ENCODE measurements at places on chromosomes 16 and 17.

DNA sequence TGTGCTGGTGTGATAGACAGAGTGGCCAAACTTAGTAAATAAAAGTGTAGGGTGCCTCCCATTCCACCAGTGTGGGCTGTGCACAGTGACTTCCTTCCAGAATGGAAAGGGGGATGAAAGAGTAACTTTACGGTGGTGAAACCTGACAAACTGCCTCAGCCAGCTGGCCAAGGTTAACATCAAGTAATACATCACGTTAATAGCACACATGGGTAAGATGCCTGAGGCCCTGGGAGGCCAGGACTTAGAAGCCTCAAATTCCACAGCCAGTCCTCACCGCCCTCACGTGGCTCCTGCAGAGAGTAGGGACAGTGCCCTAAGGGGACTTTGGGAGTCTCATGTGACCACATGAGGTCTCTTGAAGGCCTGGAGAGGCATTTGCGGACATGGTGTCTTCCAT is 14.1 kb downstream of the RMI2 start:
- no peak for DNase-seq

- no peak for DNase-seq
Measured at GRCh38 chr16:76976756-76977155, 214.2 kb upstream of the MON1B start.

DNA sequence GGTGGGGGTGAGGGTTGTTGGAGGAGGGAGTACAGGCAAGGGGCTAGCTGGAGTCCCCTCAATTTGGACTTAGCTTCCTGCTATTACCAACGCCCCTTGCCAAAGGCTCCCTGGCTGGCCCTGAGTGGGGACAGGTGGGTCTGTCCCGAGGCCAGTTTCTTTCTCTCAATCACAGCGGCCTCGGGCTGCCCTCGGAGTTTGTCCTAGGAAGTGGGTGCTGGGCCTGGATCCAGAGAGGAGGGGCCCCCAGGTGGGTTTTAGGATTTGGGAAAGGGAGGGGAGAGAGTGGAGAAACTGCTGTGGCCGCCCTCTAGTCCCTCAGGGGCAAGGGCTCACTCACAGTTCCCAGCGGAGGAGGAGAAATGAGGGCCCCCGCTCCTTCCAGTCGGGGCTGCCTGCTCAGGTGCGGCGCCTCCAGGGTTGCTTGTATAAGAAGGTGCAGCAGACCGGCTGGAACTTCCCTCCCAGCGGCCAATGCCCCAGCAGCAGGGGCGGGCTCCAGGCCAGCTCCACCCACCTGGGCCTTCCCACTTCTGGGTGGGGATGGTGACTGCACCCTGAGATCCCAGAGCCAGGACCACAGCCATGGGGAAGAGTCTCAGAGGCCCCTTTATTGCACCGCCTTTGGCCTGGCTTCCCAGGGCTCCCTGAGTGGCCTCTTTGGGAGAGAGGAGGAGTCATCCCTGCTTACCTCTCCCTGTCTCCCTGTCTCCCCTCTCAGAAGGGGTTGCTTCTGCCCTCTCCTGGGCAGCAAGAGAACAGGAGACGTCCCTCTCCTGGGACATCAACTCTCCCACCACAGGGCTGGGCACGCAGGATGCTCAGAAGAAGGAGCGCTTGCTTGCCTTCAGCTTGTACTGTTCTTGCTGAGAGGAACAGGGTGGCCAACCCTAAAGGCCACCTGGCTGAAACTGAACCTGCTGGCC is 112.0 kb upstream of the SMURF2 start:
- peak; percentile 60 for DNase-seq

GRCh38 chr17:45335721-45336120 is 18.9 kb upstream of the MAP3K14 start:
- DNase-seq: no peak

- DNase-seq: no peak
Measured at GRCh38 chr16:13791095-13791494, 128.9 kb upstream of the ERCC4 start.

GRCh38 chr17:65277576-65277975 is 140.4 kb downstream of the RGS9 start:
- DNase-seq: no peak

- DNase-seq: no peak
Measured at GRCh38 chr17:82399601-82400101, 18.5 kb upstream of the HEXD start.

- DNase-seq: no peak
Measured at GRCh38 chr16:77271532-77272426, 72.6 kb downstream of the SYCE1L start.

GRCh38 chr17:14298221-14298946 is 2.5 kb upstream of the HS3ST3B1 start:
- DNase-seq: no peak

DNA sequence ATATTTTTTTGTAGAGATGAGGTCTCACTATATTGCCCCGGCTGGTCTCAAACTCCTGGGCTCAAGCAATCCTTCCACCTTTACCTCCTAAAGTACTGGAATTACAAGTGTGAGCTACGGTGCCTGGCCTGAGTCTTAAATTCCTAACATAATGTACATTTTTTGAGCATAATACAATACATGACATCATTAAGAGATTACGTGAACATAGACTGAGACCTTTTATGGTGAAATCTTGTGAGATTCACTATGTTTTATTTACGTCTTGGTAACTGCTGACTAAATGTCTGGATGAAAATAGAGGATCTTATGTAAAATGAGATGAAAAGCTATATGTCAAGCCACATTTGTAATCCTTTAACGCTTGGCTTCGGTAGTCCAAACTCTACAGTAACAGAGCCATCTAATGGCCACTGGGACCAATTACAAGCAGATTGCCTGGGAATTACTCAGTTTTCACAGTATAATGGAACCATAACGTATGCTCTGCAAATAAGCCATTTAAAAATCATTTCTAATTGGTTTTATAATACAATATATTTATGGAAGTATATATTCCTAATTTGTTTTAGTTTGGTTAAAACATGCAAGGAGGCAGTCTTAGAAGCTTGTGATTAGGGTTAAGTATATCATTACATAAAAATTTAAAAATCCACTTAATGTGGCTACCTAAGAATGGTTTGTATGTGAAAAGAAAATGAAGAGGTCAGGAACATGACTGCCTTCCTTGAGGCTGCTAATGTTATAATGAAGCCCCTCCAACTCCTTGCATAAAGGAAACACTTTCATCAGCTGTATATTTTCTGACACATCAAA is 8.1 kb upstream of the EFCAB13 start:
- peak; percentile 72 for DNase-seq

- no peak for DNase-seq
Measured at GRCh38 chr17:50080827-50081226, 14.3 kb upstream of the PDK2 start.

GRCh38 chr17:81833921-81834830 is 674 bp downstream of the PPP1R27 start:
- no peak for DNase-seq

DNA sequence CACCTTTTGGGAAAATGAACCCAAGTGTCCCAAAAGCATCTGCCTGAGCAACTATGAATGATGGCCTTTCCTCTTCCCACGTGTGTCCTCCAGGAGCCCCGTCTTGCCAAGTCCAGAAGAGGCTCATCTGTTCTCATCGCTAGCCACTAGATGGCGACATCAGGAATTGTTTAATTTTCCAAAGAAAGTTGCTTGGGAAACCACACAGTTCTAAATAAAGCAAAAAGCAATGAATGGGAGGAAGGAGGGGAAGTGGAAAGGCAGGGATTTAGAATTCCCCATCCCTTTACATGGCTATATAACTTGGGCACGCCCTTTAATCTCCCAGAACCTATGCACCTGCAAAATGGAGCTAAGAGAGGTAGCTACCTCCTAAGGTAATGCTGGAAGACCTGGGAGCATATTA is 9.0 kb upstream of the CDH5 start:
- DNase-seq: peak; percentile 62

GRCh38 chr17:8822401-8823035 is 23.4 kb upstream of the MFSD6L start:
- no peak for DNase-seq

- DNase-seq: no peak
Measured at GRCh38 chr17:38875477-38876075, 5.7 kb downstream of the LASP1 start.

- DNase-seq: no peak
Measured at GRCh38 chr16:9850817-9851216, 331.4 kb downstream of the GRIN2A start.

- DNase-seq: peak; percentile 81
Measured at GRCh38 chr17:48011405-48012150, 26.0 kb downstream of the COPZ2 start.

GRCh38 chr17:80386341-80386740 is 28.6 kb upstream of the ENDOV start:
- DNase-seq: no peak

GRCh38 chr17:77393867-77394539 is 253.2 kb downstream of the SEC14L1 start:
- no peak for DNase-seq

- no peak for DNase-seq
Measured at GRCh38 chr17:58191241-58191896, 1.2 kb upstream of the EPX start.

DNA sequence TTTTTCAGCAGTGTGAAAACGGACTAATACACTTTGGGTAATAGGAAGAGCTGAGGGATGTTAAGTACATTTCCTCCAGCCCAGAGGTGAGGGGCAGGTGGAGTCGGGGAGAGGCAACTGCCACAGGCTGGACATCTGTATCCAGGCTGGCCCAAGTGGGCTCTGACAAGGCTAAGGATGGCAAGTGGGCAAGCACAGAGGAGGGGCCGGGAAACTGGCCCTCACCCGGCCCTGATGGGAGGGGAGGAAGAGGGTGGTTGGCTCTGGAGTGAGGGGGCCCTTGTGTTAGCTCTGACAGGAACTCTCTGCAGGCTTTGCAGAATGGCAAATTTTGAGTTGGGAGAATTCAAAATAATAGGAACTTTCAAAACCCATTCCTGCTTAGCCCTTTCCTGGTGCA is 251.0 kb upstream of the TNRC6C start:
- no peak for DNase-seq

DNA sequence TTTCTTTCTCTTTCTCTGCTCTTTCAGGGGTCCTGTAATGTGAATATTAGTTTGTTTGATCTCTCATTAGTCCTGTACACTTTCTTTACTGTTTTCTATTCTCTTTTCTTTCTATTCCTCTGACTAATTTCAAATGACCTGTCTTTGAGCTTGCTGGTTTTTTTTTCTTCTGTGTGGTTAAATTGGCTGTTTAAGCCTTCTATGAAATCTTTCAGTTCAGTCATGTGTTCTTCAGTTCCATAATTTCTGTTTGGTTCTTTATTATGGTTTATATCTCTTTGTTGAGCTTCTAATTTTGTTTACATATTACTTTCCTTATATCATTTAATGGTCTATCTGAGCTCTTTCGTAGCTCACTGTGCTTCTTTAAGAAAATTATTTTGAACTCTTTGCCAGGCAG is 31.3 kb upstream of the NKD1 start:
- DNase-seq: no peak

GRCh38 chr17:12041312-12041711 is 20.6 kb downstream of the MAP2K4 start:
- DNase-seq: no peak

DNA sequence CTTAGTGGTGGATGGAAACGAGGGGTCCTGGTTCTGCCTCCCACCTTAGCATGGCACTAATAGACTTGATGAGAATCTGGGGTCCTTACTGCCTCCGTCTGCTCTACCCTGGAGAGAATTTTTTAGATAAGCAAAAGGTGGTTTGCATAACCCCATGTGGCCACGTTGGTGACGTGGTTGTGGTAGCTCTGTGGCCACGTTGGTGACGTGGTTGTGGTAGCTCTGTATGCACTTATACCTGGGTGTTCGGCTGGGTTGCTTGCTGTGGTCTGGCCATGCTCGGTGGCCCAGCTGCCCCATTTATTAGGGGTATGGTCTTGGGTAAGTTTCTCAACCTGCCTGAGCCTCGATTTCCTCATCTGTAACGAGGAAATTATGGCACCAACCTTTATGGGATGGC is 13.0 kb downstream of the SPIRE2 start:
- DNase-seq: peak; percentile 38

- no peak for DNase-seq
Measured at GRCh38 chr16:84531671-84532111, 27.2 kb upstream of the MEAK7 start.

GRCh38 chr17:37134050-37134449 is 185.3 kb downstream of the AATF start:
- DNase-seq: no peak

DNA sequence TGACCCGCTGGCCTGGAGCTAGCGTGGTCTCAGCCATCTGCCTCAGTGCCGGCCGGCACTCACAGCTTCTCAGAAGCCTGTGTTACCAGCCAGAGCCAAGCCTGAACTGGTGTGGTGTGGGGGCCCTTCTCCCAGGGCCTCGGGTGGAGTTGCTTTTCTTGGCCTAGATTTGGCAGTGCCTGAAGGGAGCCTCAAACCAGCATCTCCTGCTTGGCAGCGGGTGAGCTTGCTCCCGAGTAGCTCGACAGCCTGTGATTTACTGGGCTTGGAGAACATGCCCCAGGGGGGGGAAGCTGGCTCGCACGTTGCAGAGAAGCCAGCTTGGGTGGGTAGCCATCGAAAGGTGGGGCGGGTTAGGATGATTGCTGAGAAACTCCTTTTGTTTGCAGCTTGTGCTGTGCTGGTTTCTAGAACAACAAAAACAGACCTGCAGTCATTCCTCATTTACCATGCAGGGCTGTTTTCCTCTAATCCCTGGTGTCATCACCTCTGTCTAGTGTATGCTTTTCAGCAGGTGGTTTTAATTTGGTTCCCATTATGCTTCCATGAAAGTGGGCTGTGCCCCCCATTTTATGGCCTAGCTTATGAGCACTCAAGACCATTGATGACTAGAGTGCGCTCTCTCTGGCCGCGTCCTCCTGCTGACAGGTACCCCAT is 42.2 kb downstream of the TBCD start:
- no peak for DNase-seq

DNA sequence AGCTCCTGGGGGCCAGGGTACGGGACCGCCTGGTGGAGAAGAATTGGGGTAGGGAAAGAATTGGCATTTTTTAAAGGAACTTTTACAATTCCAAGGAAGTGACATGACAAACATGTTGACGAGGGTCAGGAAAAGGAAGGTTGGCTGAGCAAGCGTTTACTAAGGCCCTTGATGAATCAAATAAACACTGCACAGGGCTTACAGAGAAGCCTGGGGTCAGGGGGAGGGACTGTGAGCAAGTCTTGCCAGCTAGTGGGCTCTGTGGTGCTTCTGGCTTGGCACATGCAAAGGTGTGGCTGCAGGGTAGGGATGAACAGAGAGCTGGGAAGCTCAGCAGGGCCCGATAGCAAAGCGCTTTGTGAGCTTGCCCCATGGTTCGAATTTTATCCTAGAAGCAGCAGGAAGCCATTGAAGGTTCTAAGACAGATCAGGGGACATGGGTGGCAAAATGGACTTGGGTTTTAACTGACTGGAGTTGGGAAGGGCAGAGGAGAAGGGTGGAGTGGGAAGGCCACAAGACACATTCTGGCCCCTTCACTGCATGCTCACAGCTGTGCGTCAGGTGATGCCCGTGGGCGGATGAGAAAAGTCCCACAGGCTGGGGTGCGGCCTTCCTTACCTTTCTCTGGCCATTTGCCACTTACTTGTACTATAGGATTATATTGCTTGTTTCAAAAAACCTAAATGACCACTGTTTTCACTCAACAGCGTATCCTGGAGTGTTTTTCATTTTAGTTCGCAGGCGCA is 117.8 kb downstream of the SOCS1 start:
- DNase-seq: no peak

GRCh38 chr16:14378689-14379467 is 251.2 kb downstream of the PARN start:
- DNase-seq: no peak
